Brain microvascular endothelial cell (primary cell): ENCODE measurements at places on chromosomes 3 and 15.

GRCh38 chr3:104750581-104750980 is 616.1 kb upstream of the ALCAM start:
- DNase-seq: no peak

DNA sequence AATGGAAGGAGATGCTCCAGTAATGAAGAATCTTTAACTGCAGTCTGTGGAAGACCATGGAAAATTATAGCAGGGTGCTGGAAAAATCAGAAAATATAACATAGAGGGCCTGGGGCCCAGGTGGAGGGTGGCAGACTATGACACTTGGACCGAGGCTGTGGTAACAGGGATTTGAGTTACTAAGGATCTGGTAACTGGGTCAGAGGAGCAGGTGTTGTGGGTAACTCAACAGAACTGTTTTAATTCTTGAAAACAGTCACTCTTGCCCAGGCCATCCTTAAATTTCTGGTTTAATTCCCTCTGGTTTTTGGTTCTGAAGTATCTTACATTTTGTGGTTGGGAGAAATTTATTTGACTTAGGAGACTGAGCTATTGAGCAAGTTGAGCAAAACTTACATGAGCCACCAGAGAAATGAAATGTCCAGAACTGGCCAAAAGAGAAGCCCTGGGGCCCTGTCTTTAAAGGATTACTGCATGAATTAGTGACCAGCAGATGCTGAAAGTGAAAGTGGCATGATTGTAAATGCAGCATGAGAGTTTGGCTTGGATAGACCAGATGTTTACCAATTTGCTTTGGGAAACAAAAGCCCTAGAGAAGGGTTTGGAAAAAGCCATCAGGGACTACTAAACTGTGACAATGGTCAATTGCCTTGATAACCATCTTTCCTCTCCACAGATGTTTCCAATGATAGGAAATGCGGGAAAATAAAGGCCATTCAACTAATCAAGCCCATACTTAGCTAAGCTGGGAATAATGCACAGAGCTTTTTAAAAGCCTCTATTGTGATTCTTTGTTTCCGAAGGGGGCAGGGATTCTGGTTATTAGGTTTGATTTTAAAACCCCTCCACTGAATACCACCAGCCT is 374.9 kb upstream of the TGFBR2 start:
- DNase-seq: no peak

DNA sequence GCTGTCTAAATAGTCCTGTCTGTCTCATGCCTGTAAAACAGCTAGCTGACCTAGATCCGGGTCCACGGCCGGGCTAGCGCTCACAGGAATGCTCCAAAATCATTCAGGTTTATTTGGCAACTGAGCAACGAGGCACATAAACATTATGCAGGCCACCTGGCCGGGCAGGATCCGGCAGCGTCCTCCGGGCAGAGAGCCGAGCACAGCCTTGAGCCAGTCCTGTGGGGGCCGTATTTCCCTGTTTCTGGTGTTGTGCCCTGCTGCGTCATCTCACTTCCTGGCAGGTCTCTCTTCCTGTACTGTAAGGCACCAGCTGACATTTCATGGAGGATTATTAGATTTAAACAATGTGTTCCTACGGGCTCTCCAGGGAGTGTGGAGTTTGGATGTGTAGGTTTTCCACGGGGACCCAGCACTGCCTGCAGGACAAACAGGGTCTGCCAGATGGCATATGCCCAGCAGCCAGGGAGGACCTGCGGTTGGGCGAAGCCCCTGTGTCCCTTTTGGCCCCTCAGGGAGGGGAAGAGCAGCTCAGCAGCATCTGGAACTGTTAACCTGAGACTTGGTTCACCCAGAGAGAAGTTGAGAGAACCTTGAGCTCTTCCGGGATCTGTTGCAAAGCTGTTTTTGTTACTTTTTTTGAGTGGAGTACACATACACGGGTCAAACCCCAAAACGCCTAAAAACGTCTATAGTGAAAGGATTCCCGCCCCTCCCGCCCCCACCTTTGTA is 16.6 kb upstream of the LRRK1 start:
- DNase-seq: peak; percentile 75

DNA sequence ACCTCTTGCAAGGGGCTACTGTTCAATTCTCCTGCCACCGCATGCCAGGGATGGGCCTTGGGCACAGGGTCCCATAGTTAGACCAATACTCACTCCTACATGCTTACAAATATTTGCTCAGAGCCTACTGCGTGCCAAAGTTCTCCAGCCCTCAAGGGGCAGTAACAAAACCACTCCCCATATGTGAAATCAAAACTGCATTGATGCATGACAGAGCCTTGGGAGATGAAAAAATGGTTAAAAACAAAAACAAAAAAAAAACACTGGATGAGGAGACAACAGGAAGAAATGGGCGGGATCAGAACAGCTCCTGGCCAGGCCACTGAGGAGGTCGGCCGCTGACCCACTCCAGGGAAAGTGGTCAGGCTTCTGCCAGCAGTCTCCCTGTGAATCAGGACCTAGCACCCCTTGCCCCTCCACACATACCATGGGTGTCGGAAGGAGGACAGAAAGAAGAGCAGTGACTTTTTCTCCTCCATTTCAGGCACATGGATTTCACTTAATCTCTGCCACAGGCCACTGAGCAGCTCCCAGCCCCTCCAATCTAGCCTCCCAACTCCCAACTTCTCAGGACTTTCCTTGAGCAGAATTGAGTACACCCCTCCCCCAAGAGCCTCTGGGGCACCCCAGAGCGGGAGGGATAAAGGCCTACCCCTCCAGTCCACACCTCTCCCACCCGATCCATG is 2.8 kb downstream of the PLXNB1 start:
- DNase-seq: no peak

DNA sequence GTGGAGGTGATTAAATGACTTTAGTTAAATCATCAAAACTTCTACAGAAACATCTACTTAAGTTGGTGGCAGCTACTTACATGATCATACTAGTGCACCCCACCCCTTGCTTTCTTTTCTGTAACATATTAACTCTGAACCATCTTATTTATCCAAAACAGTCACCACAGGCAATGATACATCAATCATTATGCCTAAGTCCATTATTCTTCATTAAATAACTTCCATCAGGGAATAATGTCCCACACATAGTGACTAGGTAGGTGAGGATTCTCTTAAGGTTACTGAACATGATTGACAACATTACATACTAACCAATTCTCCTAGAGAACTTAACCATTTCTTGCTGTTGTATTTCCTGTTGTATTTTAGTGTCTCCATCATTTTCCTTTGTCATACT is 210.2 kb downstream of the NR1D2 start:
- no peak for DNase-seq

DNA sequence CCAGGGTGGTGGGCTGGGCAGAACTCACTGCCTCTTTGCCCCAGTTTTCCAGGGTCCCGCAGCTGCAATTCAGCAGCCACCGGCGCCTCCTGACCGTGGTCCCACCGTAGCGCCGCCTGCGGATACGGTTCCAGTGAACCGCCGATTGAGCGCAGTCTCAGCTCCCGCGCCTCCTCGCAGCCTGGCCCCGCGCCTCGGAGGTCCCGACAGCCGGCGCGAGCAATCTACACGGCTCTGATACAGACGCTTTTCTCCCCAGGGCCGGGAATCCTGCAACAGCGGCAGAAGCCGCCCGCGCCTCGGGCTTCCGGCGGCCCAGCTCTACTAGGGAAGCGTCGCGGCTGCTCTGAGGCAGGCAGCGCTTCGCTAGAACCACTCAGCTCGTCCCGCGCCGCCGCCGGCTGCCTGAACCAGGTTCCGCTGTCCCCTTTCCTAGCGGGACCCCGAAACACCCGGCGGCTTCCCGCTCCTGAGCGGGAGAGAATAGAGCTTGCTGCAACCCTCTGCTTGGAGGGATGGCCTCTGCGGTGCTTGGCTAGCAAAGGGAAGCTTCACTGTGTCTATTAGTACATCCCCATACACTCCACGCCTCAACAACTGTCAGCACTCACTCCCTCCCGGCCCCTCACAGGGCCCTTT is 3.1 kb downstream of the FOXL2NB start:
- DNase-seq: no peak

DNA sequence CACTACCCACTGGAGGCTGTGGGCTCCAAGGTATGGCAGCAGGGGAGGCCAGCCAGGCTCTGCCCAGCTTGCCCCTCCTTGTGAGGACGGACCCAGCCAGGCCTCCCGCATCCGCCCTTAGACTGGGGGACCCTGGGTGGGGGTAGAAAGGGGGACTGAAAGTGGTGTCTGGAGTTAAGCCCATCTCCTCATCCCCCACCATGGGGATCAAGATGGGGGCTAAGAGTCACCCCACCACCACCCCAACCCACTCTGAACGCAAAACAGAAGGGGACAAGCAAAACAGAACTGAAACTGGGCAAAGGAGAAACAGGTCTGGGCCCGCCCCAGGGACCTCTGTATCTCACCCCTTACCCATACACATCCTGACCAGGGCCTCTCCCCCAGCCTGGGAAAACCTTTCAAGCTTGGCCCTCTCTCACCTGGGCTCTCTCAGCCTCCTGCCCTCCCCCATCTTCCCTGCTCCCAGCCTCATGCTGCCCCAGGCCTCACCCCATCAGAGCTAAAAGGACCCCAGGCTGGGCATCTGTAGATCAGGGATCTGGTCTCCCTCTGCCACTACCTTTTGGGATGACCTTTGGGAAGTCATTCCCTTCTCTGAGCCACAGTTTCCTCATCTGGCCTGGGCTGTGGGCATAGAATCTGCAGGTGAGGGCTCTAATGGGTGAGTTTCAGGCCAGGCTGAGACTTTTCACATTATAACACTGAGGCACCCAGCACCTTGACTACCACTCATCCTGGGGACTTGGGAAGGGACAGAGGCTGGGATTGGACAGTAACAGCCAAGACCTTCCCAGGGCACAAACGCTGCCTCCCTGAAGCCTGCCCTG is 30.0 kb upstream of the CYP11A1 start:
- DNase-seq: no peak

DNA sequence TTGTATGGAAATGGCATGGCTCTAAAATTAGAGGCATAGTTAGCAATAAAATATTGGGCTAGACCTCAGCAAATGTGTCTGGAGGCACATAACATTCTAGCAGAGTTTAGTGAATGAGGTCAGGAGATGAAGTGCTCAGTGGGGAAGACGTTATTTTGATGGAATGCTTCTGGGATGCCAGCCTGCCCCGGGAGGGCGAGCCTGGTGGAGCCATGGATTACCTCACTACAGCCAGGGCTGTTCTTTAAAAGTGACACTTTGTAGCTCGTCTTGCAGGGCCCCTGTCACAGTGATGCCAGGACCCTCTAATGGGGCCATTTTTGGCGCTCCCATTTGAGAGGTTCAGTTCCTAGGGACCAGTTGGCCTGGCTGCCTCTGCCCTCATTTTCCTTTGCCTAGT is 48.5 kb downstream of the PXYLP1 start:
- peak; percentile 52 for DNase-seq

GRCh38 chr3:137770066-137770834 is 6.1 kb downstream of the SOX14 start:
- DNase-seq: no peak

- no peak for DNase-seq
Measured at GRCh38 chr15:57033715-57034439, 115.4 kb downstream of the TCF12 start.

- DNase-seq: no peak
Measured at GRCh38 chr3:119783255-119783654, 1.4 kb downstream of the NR1I2 start.

DNA sequence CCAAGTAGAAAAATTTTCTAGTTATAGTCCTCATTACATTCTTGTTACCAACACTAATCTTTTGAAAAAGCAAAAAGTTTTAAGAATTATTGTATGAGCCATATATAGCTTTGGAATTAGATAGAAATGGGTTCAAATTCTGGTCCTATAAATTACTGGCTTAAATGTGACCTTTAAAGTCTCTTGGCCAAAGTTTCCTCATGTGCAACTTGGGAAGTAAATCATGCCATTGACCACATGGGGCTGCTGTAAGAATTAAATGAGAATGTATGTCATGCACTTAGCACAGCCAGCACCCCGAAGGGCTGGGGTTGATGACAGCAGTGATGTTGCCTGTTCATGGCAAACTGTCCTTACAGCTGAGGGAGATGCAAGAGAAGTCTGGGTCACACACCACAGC is 108.3 kb downstream of the TOP2B start:
- DNase-seq: no peak

- peak; percentile 2 for DNase-seq
Measured at GRCh38 chr15:51497806-51498205, 124.8 kb downstream of the DMXL2 start.

- no peak for DNase-seq
Measured at GRCh38 chr3:175378348-175378747, 519.2 kb downstream of the NAALADL2 start.

DNA sequence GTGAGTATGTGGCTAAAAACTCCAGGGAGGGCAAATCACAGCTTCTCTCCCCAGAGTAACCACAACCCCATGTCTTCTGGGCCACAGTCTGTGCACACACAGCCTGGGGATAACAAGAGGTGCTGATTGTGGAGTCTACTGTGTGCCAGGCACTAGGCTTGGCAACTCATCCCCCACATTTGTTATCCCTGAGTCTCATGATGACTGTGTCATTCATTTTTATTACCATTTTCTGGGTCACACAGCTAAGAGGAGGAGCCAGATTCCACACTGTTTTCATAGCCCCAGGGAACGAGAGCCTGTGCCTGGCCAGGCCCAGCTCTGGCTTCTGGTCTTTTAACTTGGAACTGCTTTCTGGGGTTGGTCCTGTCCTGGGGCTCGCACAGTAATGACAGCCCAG is 34.5 kb downstream of the ESYT3 start:
- DNase-seq: peak; percentile 19

- DNase-seq: no peak
Measured at GRCh38 chr3:87468938-87469337, 192.6 kb upstream of the POU1F1 start.

DNA sequence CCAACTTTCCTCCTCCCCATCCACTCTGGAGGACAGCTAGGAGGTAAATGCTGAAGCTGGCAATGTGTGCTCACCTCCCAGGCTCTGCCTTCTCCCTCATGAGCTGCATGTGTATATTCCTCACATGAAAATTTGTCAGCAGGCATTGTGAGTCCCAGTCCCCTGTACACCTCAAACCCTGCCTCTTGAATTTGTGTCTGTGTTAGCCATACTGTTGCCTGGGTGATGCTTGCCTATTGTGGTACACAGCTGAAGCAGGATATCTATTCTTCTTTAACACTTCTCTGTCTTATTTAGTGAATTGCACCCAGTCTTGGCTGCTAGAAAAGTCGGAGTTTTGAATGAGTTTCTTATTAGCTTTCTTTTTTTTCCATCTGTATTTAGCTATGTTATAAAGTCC is 586.0 kb upstream of the TGFBR2 start:
- DNase-seq: no peak

DNA sequence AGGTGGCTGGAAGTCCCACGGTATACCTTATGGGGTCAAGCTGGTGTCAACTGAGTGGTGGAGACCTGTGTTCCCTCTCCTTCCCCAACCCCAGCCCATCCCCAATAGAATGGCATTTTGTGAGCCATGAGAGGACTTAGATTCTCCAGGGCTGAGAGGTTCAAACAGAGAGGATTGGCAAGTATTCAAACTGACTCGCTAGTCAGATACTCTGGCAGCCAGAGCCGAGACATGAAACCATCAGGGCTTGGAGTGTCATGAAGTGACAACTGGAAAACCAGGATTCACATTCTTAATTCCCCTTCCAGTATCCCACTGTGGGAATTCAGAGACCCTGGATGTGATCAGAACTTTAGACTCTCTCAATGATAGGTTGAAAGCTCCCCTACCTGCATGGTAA is 159.4 kb upstream of the SNTN start:
- no peak for DNase-seq
